ENCODE measurements at places on chromosomes 16 and 17.

- DNase-seq, result no peak
Observed at GRCh38 chr17:48637323-48638260, 11.4 kb upstream of the HOXB9 start.

- no peak for DNase-seq
Observed at GRCh38 chr16:79887541-79888540, 287.3 kb upstream of the MAF start.

DNA sequence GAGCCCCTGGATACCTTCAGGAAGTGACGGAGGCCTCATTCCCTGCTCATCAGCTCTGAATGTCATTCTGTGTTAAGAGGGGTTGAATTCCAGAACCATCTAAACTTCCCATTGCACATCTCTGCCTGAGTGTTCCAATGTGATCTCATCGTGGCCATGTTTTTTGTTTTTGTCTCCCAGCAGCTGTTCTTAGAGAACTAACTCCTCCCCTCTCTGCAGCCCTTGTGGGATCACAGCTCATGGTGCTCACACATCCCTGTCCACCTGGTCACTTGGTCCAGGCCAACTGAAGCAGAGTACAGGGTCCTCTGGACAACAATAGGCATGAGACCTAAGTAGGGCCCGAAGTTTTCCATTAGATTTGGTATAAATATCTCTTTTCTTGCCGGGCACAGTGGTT, 6.0 kb upstream of the SYT17 start:
- DNase-seq, result no peak

GRCh38 chr17:64775701-64776570, 113.8 kb upstream of the SMURF2 start:
- DNase-seq, result no peak

- no peak for DNase-seq
Observed at GRCh38 chr17:36807496-36808179, 129.6 kb upstream of the LHX1 start.

- peak; percentile 86 for DNase-seq
Observed at GRCh38 chr17:58329035-58329809, 627 bp upstream of the TSPOAP1 start.

DNA sequence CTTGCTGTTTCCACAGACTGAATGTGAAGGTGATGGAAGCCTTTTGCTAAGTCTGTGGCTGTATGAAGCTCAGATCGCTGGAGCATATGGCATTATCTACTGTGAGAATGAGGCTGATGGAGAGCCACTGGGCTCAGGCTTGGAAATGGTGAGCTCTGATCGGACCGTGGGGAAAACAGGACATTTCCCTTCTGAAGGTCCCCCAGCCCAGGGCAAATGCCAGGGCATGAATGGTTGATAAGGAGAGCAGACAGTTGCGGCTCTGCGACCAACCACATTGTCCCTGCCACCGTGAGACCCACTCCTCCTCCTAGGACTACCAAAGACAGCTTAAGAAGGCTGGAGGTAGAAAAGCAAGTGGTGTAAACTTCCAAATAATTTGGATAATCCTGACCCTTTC, 4.7 kb upstream of the CUEDC1 start:
- no peak for DNase-seq

- no peak for DNase-seq
Observed at GRCh38 chr16:81694494-81695280, 84.4 kb upstream of the PLCG2 start.

DNA sequence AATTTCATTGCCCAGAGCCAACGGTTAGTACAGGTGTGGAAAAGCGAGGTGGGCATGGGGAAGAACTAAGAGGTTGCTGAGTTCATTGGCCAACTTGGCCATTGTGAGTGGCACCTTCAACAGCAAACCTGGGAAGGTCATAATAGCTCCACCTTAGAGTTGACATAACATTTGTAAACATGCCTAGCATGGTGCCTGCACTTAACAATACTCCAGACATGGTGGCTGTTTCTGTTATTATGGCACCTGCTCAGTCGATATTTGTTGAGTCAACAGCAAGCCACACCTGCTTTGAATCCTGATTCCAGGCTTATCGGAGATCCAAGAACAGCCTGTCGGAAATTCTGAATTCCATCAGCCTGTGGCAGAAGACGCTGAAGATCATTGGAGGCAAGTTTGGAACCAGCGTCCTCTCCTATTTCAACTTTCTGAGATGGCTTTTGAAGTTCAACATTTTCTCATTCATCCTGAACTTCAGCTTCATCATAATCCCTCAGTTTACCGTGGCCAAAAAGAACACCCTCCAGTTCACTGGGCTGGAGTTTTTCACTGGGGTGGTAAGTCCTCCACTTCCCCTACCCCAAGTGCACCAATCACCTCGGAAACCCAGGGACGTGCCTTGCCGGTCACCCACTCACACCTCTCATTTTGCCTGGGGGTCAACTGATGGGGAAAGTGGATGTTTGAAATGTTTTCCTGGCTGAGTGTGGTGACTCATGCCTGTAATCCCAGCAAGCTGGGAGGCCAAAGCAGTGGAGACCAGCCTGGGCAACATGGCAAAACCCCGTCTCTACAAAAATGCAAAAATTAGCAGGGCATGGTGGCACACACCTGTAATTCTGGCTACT, 46.0 kb downstream of the TMC5 start:
- DNase-seq, result no peak

GRCh38 chr17:35968520-35969054, 12.7 kb downstream of the CCL16 start:
- no peak for DNase-seq

DNA sequence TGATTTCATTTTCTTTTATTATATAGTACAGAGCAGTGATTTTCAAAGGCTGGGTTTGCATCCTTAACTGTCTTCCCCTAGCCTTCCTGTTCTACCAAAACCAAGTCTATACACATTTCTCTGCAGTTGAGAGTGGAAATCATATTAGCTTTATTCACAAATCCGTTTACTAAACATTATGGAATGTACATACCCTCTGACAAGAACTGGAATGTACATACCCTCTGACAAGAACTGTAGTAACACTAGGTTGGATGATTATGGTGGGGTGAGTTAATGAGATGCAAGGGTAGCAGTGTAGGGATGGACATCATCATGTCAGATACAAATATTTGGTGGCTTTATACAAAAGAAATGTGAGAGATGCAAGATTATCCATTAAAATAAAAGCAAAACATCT, 154.8 kb downstream of the CYB561 start:
- no peak for DNase-seq

GRCh38 chr17:4588391-4588790, 4.1 kb downstream of the SMTNL2 start:
- no peak for DNase-seq

DNA sequence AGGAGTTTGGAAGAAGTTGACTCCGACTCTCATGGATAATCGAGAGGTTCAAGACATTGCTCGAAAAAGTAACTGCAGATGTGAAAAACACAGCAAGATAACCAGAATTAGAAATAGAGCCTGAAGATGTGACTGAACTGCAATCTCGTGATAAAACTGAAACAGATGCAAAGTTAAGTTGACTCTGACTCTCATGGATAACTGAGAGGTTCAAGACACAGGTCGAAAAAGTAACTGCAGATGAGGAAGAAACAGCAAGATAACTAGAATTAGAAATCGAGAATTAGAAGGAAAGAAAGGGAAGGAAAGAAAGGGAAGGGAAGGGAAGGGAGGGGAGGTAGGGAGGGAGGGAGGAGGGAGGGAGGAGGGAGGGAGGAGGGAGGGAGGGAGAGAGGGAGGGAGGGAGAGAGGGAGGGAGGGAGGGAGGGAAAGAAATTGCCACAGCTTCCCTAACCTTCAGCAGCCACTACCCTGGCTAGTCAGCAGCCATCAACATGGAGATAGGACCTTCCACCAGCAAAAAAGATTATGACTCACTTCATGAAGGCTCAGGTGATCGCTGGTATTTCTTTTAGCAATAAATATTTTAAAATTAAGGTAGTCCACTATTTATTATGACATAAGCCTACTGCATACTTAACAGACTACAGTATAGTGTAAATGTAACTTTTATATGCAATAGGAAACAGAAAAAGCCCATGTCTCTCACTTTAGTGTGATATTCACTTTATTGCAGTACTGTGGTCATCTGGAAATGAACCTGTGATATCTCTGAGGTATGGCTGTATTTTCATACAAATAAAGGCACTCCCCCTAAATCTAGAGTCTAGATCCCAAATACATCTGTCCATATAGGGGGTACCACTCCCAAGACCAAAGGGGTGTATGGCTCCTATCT, 68.3 kb downstream of the KANSL1 start:
- DNase-seq, result no peak

- DNase-seq, result no peak
Observed at GRCh38 chr16:79390481-79391051, 210.0 kb downstream of the MAF start.

GRCh38 chr16:73215678-73216377, 167.9 kb upstream of the ZFHX3 start:
- no peak for DNase-seq

GRCh38 chr16:727291-727977, 528 bp downstream of the HAGHL start:
- DNase-seq, result no peak

- DNase-seq, result no peak
Observed at GRCh38 chr16:8905168-8905762, 23.1 kb downstream of the LITAFD start.

DNA sequence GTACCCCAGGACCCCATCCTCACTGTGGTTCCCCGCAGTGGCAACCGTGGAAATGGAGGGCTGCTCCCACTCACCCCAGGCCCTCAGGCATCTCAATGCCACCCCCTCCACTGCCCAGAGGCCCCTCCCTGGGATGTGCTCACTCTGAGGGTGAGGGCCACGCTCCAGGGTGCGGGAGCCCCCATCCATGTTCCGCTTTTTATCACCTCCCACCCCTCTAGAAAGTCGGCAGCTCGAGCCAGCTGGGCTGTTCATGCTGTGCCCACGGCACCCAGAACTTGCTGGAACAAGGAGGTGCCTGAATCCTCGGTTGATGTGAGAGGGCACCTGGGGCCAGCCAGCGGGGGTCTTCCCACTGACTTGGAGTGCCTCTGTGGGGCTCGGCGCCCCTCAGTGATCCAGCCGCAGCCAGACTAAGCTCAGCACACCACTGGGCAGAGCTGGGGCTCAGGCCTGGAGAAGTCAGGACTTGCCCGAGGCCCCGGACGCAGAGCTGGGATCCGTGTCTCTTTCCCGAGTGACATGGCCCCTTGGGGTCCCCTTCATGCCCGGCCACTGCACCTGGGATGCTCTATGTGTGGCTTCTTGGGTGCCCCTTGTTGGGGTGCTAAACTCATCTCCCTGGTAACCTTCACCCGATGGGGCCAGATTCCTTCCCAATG, 143.1 kb upstream of the GSE1 start:
- DNase-seq, result no peak

DNA sequence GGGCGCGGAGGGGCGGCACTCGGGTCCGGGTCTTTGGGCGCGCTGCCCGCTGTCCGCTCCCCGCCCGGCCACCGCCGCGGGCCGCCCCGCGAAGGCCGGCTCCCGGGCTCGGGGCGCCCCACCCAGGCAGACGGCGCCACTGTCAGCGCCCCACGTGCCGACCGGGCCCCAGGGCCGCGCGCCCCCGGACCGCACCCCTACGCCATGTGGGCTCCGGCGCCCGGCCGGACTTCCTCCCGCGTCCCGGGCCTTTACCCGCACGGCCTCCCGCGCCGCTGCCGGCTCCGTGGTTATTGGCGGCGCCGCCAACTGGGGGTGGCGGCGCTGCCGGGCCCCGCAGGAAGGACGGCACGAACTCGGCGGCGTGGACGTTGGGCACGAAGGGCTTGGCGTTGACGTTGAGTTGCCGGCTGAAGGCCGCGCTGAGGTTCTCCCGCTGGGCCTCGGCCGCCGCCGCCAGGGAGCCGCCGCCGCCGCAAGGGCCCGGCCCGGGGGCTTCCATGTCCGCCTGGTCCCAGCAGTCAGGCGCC, 577 bp downstream of the GSPT1 start:
- peak; percentile 18 for DNase-seq

GRCh38 chr16:50712560-50712898, 19.1 kb downstream of the NOD2 start:
- no peak for DNase-seq

DNA sequence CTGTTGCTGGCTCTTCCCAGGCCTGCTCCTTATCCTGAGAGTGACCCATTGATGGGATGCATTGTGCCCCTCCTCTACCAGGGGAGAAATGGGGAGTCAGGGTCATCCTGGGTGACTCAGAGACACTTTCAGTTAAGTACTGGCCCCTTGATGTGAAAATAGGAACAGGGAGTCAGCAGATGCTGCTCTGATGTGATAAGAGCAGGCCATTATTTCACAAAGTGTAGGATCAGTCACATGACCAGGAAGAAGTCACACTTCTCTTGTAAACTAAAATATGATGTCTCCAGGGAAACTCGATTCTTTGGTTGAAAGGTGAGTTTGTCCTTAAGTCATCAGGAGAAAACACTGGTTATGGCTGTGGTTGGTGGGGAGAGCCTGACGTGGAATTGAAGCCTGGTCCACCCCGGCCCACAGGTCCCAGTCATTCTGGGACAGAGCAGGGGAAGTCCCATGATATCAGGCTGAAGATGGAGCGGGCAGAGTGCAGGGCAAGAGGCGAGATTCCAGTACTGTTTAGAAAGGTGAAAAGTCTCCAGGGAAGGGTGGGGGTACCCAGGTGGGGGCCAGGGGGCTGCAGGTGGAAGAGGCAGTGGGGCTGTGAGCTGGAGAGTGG, 88.6 kb upstream of the NLRP1 start:
- DNase-seq, result no peak

- no peak for DNase-seq
Observed at GRCh38 chr17:61238455-61238933, 161.1 kb upstream of the TBX2 start.

Data from stimulated activated CD8-positive, alpha-beta memory T cell treated with anti-CD3 and anti-CD28 coated beads, Interleukin-7, amount 100 ng/mL, for 48 hours (primary cell).